ENCODE measurements at places on chromosomes 16 and 17.

GRCh38 chr17:82041144-82041814 lies 3.8 kb upstream of the DCXR start:
- DNase-seq: no peak

DNA sequence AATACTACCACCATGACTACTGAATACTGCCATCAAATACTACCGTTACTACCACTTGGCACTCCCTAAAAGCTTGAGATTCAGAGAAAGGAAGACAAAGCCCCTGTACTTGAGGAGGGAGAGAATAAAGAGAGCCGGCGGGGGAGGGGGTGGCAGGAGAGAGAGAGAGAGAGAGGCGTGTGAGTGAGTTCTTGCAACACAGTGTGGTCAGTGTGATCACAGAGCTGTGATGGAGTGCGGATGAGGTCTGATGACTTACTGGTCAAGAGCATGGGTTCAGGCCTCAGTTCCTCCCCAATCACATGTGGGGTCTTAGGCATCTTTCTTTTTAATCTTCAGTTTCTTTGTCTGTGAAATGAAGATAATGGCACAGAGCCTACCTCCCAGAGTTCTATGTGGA lies 19.2 kb downstream of the PRKCB start:
- DNase-seq: no peak

DNA sequence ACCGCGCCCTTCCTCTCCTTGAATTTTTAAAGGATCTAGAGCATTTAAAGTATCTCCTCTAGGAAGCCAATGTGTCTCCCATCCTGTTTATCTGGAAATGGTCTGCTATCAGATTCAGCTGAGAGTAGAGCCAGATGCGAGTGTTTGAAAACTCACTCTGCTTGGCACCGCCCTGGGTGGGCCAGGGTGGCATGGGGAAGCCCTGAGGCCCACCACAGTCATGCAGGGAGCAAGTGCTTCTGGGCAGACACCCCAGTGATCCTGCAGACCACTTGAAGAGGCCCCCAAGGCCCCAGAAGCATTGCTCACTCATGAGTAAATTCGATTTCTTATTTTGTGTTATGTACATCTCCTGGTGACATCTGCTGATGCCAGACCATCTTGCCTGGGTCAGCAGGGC lies 8.7 kb upstream of the CACNG4 start:
- DNase-seq: no peak

DNA sequence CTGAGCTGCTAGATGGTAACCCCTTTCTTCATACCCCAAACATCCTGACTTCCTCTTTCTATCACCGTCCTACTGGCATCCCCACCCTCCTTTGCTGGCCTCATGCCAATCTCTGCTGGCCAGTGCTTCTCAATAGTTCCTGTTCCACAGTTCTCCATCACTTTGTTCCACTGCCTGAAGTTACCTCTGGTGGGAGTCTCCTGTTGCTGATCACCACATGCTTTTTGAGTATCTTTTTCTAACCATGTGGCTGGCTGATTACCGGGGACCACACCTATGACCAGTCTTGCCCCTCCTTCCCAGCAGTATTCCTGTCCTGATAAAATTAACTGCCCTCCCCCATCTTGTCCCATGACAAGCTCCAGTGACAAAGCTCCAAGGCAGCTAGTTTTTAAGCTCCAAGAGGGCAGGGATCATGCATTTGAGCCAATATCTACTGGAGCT lies 380.4 kb upstream of the CCL2 start:
- DNase-seq: no peak

DNA sequence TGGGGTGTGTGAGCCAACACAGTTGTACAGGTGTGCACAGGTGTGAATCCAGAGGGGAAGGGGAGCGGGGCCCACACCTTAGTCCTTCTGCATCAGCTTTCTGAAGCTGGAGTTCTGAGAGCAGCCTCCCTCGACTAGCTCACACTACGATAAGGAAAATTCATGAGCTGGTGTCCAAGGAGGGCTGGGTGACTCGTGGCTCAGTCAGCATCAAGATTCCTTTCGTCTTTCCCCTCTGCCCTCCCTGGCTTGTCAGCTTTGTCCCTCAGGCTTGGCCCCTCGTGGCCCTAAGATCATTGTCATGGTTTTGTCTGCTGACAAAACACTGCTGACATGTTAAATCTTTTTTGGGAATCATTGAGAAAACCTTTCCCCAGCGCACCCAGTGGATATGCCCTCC lies 47.5 kb downstream of the OR1D5 start:
- no peak for DNase-seq

- no peak for DNase-seq
Measured at GRCh38 chr16:58509256-58510096, 5.8 kb upstream of the SETD6 start.

GRCh38 chr16:7380911-7381310 lies 48.3 kb downstream of the RBFOX1 start:
- no peak for DNase-seq

- DNase-seq: no peak
Measured at GRCh38 chr16:2350500-2350899, 10.0 kb upstream of the ABCA3 start.

GRCh38 chr17:57861000-57861789 lies 11.4 kb upstream of the MRPS23 start:
- no peak for DNase-seq

- DNase-seq: no peak
Measured at GRCh38 chr16:15571557-15571956, 71.4 kb downstream of the MARF1 start.

DNA sequence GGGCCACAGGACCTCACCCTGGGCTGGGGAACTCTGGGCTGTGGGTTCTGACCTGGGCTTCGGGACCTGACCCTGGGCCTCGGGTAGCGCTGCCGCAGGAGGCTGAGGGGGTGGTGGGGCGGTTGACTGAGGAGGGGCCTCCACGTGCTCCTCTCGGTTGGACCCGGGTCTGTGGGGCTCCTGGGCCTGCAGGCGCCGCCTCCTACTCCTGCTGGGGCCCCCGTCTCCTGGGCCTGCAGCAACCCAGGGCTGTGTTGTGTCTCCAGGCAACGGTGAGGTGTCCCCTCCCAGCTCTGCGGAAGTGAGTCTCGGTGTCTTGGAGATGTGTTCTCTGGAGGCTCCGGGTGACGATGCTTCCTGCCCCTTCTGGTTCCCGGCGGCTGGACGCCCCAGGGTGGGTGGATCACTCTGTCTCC lies 41.5 kb upstream of the GNG13 start:
- no peak for DNase-seq

DNA sequence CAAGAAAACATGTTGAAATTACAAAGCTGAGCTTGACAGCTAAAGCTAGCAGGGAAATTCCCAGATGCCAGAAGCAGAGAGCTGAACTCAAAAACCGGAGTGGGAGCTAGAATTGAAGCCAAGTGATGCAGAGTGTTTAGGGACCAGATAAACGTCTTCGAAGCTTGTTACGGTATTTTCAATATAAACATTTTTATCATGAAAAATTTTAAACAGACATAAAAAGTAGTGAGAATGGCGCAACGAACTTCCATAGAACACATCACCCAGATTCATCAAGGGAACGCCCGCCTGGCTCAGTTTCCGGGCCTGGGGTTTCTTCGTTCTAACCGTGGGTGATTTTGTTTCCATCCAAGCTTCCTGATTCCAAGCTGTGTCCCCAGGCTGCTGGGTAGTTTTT lies 18.1 kb downstream of the SPNS2 start:
- no peak for DNase-seq

- DNase-seq: no peak
Measured at GRCh38 chr17:64275016-64275415, 12.0 kb upstream of the TEX2 start.

DNA sequence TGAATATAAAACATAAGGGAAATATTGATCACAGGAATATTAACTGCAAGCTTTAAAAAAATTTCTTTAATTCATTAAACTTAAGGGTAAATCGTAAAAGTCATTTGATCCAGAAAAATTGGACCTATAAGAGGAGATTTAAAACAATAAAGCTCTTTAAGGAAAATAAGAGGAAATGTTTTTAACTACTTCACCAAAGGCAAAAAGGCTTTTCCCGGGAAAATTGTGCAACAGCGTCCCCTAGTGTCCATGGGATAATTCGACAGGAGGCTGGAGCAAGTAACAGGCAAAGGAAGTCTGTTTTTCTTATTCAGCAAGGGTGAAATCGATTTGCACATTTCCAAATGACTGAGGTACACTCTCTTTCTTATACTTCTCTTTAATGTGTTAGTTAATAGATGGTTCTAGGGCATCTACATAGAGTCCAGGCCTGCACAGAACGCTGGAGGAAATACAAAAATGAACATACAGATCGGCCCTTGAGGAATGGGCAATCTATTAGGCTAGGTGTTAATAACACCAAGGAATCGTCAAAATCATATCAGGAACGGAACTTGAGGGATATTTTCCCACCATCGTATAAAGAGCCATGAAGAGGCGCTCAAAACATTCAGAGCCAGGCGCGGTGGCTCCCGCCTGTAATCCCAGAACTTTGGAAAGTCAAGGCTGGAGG lies 61.4 kb downstream of the ZNF18 start:
- peak; percentile 16 for DNase-seq

- no peak for DNase-seq
Measured at GRCh38 chr16:14112539-14112856, 41.4 kb downstream of the MRTFB start.

- DNase-seq: no peak
Measured at GRCh38 chr17:55383771-55384642, 37.6 kb downstream of the MMD start.

DNA sequence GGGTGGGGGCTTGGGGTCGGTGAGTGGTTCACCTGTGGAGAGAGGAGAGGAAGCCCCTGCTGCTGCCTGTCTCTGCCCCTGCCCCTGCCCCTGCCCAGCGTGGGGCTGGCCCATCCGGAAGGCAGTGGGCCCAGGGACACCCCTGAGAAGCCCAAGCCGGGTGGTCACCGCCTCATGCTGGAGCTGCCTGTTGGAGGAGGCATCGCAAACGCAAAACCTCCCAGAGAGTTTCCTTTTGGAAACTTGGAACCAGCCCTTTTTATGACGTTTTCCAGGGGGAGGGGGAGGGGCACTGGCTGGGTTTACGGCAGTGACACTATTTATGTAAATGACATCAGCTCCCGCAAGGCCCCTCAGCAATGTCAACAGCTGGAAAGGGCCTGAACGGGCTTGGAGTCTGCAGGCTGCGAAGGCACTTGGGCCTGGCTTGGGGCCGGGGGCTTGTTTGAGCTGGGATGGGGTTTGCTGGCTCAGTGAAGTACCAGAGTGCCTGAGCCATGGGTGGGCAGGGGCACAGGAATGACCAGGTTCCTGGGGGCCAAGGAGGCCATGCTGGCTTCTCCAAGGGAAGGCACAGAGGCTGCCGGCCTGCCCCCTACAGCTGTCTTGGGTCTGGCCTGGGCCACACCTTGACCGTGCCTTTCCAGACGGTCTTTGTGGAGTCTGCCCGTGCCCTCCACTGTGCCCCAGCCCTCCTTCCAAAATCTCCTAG lies 219.5 kb downstream of the NTN1 start:
- DNase-seq: peak; percentile 66

DNA sequence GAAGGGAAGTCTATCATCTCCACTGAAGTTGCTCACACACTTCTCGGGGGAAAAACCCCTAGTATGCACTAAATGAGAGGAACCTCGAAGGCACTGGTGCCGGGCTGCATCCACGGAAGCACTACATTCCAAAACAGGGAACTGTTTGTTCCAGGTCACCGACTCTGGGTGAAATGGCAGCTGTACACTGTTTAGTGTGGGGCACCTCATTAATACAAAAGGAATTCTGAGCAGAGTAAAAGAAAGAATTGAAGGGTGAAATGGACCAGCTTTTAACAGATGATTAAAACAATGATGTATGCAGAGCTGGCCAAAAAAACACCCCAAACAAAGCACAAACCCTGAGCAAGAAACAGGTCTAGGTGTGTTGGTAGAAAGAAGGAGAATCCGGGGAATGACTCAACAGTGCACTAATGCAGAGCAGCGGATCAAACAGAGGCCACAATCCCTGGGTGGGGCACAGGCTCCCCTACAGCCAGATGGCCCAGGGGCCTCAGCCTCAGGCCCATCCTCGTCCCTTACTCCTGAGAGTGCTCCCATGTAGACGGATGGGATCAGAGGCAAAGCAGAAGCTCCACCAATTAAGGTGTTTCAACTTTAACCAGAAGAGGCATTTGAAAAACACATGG lies 161.5 kb downstream of the ZFHX3 start:
- no peak for DNase-seq

DNA sequence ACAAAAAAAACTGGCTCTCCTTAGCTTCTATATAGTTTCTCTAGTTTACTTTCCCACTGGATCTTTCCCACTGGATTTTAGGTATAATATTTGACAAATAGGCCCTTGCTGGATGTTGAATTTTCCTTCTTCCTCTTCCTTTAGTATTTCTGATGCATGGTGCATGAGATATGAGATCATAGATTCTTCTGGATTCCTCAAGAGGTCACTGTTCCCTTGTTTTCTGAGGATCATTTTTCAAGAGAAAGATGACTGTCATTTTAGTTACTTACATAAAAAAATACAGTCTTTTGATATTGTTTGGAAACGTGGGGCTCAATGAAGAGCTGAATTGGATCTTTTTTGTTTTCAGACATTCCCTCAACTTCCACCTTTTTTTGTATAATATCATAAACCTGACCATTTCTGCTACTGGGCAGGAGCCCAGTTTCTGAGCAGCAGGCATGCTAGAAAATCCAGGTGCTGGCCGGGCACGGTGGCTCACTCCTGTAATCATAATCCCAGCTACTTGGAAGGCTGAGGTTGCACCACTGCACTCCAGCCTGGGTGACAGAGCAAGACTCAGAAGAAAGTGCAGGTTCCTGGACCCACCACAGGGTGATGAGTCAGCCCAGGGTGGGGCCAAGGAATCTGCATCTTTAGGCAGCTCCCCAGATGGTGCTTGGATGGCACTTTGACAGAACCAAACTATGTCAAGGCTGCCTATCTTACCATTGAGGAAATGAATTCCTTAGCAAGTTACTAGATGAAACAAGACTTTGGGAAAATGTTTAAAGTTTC lies 70.3 kb downstream of the SDR42E1 start:
- DNase-seq: no peak

DNA sequence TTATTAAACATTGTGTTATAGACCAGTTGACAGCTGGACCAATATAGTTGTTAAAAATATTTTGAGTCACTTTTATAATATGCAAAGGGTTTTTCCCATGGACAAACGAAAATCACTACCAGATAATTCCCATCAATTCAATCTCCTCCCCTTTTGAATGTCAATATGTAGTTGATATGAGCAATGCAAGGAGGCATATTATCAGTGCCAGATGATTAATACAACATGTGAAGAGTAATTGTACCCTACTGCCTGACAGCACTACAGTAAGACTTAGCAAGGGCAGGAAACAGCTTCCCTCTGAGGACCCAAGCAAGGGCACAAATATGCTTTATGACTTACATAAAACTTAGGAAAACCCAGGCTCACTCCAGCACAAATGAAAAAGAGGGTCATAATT lies 17.3 kb downstream of the KANSL1 start:
- no peak for DNase-seq

- DNase-seq: peak; percentile 10
Measured at GRCh38 chr17:37109731-37110710, 161.3 kb downstream of the AATF start.

DNA sequence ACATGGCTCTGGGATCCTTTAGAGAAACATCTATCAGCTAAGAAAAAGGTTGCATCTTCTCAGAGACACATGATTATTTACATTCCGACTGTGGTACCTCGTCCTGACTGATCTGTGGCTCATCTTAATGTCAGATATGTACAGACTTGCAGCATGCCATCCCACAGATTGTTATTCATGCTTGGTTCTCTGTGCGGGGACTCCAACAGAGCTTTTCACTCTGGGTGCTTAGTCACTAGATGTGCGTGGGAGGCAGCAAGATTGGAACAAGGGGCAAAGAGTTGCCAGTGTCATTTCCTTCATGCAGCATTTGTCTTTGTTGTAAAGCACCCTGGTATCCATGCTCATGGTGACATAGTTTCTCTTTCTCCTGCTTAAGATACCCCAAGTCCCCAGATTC lies 179.1 kb upstream of the CACNG5 start:
- DNase-seq: no peak
